ENCODE measurements at places on chromosomes 11 and 22. TPM values are rescaled to one million over a fixed set of nuclear protein-coding genes. Genes with fewer than 3 reads are reported as not detected.
A peak's percentile ranks its signal among the peaks of the same experiment; 100 is the strongest.

GRCh38 chr11:46315033-46315738, 32.1 kb upstream of the DGKZ start:
- peak; percentile 54 for DNase-seq
- peaks cover 16% of the 10 kb centered on the region for H3K4me1 ChIP-seq
- no peaks in the 10 kb centered on the region for H3K36me3 ChIP-seq
- no peak overlapping the region for H3K27ac ChIP-seq

GRCh38 chr11:116414357-116414880, 358.4 kb downstream of the BUD13 start:
- H3K4me3 ChIP-seq, result no peak overlapping the region
- no peaks in the 10 kb centered on the region for H3K27me3 ChIP-seq
- H3K27ac ChIP-seq, result no peak overlapping the region
- H3K36me3 ChIP-seq, result no peaks in the 10 kb centered on the region
- DNase-seq, result no peak

DNA sequence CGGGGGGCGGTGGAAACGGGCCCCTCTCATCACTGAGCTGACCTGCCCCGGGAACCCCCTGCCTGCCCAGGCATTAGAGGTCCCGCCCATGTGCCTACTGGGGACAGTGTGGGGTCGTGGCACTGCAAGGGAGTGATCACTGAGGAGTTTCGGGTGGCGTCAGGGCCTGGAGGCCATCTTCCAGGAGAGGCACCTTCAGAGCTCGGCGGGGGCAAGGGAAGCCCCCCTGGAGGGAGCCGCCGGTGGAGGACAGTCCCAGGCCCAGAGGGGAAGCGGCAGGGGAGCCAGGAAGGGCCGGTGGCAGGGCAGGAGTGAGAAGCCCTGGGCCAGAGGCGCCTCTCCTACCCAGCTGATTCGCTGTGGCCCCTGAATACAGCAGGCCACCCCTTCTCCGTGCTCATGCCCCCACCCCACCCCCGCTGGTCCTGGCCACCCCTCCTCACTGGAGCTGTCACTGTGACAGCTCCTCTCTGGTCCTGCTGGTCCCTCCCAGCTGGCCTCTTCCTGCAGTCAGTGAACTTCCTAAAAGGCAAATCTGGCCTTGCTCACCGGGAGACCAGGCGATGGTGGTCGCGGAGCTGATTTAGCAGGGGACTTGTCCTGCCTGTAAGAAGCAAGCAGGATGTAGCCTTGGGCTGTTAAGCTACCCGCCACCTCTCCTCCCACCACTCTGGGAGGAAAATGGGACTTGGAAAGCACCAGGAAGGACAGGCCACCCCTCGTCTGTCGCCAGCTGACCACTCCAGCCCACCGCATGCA, 2.0 kb upstream of the MAPK11 start:
- no peak for DNase-seq
- H3K4me3 ChIP-seq, result no peak overlapping the region
- no peak overlapping the region for H3K27ac ChIP-seq
- peaks cover 3% of the 10 kb centered on the region for H3K4me1 ChIP-seq

DNA sequence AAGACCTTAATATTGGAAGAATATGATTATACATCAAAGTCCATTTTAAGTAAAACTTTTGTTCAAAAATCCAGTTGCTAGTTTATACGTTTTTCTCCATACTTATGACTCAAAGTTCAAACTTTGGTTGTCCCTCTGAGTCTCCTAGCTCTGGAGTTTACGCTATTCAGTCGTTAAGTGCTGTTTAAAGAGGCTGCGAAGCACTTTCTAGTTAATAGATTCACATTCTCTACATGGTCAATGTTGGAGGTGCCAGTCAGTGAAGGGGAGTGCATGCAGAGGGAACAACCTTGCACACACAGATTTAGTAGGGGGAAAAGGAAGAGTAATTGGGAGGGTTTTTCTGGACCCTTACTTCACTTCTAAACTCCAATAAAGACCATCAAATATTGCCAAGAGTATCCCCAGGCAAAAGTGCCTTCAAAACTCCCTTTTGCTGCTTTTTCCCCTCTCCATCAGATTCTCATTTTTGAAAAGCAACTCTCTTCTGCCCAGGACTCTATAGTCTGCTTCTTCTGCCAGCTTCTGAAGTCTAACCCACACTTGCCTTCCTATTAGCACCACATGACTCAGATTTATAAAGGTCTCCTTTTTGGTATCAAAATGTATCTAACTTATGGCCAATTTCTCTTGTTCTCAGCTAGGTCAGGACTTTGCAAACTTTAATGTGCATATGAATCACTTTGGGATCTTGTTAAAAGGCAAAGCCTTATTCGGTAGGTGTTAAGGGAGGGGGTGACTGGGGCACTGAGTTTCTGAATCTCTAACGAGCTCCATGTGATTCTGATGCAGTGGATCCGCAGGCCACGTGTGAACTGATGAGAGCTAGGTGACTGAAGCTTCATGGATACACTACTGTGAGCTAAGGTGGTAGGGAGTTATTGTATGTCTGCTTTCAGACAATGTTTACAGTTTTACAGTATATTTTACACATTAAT, 96.2 kb upstream of the MTMR2 start:
- H3K36me3 ChIP-seq, result no peaks in the 10 kb centered on the region
- H3K27ac ChIP-seq, result peak overlapping the region; percentile 43
- H3K4me3 ChIP-seq, result no peak overlapping the region
- no peaks in the 10 kb centered on the region for H3K27me3 ChIP-seq
- peaks cover 30% of the 10 kb centered on the region for H3K4me1 ChIP-seq

DNA sequence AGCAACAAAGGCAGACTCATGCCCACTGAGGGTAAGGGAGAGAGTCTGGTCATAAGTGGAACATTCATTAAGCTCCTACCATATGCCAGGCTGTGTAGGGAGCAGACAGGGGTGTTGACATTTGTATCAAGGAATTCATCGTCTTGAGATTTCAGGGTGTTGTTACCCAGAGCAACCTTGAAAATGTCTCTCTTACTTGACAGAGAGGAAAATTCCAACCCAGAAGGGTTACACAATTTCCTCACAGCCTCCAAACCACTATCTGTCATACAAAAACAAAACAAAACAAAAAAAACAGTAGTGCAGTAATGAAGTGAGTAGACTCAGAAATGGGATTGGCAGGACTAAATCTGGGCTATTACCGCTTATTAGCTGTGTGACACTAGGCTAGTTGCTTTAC, 113.2 kb downstream of the MIAT start:
- no peak for DNase-seq
- H3K4me3 ChIP-seq, result no peak overlapping the region
- H3K36me3 ChIP-seq, result no peaks in the 10 kb centered on the region
- H3K4me1 ChIP-seq, result no peaks in the 10 kb centered on the region
- no peak overlapping the region for H3K27ac ChIP-seq
- no peaks in the 10 kb centered on the region for H3K27me3 ChIP-seq

DNA sequence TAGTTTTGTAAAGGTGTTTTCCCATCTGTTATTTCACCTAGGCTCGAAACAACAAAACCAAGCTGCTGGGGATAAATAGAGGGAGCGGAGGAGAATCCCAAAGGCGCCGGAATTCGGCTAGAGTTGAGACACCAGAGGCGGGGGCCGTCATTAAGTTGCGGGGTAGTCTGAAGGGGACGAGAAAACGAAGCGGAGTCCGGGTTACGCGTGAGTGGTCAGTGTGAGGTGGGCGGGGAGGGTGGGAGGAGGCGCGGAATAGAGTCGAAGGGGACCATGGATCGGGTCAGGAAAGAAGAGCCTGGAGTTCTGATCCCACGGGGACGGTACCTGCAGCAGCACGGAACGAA, 361 bp downstream of the SRPRA start:
- H3K4me3 ChIP-seq, result peak overlapping the region; percentile 99
- no peaks in the 10 kb centered on the region for H3K27me3 ChIP-seq
- peaks cover 22% of the 10 kb centered on the region for H3K4me1 ChIP-seq
- peaks cover 19% of the 10 kb centered on the region for H3K36me3 ChIP-seq

Gene MOV10L1
- not detected for polyA plus RNA-seq

Gene PRODH
- polyA plus RNA-seq, result 0.04 TPM

Gene PATE4
- not detected for polyA plus RNA-seq

Gene SHISAL1
- polyA plus RNA-seq, result not detected

Data from naive thymus-derived CD4-positive, alpha-beta T cell (primary cell).